ENCODE measurements at places on chromosomes 12 and 14.

DNA sequence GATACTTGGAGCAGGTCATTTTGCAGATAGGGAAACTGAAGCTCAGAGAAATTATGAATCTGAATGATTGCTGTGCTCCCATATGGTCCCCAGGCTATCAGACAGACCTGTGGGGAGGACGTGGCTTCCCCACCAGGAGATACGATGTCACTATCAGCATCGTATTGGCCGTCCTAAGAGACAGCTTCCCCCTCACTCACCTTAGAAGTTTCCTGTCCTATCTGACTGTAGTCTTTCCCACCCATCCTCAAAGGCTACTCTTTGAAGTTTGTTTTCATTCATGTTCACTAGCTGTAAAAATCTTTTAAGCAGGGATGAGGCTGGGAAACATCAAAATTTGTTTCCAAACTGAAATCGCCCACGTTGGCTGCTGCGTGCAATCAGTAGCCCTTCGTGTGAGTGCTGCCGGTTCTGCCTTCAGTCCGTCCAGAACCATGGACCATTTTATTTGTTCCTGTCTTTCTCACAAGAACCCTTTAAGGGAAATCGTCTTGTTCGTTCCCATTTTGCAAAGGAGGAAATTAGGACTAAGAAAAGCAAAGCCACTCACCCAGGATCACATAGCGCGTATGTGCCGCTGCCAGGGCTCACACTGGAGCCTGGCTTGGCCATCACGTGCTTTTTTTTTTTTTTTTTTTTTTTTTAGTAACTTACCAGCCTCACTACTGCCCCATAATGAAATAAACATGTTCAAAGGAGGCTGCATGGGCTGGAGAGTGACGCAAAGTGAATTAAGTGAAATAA, 1.0 kb upstream of the KDM2B start:
- DNase-seq, result no peak

DNA sequence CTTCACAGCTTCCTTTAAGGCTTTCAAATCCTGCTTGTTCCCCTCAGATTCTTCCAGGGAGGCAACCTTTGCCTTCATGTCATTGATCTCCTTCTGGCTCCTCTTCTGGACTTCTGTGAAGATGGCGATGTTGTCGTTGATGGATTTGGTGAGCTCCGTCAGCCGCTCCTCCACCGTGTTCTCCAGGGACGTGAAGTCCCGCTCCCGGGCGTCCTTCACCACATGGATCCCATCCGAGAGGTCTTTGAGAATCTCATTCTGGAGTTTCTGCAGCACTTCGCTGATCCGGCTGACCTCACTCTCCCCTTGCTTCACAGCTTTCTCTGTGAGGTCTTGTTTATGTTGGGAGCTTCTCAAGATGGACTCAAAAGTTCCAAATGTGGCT, 7.9 kb downstream of the CKAP4 start:
- no peak for DNase-seq

DNA sequence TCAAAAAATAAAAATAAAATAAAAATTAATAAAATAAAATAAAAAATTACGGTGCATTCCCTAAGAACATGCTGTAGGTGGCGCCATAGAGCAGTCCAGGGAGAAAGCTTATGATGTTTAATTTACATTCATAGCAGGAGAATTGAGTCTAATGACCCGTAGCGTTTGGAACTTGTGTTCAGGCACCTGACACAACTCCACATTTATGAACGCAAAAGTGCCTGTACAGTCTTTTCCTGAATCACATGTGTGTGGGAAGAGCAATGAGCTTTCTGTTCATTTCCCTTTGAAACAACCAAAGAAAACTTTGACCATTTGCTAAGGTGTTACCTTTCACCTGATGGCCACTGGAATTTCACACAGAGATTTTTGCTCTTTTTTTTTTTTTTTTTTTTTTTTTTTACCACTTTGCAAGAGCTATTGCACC, 60.6 kb upstream of the KCNA1 start:
- DNase-seq, result no peak

DNA sequence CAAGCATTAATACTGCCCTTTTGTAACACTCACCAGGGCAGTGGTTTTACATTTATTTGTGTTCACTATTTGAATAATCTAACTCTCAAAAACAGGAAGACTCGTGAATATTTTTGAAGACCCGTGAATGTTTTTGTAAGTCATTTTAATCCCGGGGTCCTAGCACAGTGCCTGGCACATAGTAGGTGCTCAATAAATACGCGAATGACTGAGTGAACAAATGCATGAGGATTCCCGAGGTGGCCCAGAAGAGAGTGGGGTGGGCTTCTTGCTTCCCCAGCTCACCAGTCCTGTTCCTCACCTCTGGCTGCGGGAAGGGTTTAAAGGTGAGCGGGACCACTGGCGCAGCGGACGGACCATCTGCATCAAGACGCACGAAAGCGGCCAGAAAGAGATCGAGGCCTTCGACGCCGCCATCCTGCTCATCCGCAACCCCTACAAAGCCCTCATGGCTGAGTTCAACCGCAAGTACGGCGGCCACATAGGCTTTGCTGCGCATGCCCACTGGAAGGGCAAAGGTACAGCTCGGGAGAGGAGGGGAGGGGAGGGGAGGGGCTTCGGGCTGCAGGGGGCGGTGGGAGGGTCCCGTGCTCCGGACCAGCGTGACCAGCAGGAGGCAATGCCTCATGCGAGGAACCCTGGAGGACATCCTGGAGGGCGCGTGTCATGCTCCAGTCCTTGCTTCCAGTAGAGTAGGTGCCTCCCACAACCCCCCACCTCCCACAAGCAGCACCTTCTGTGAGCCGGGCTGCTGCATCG, 98.9 kb downstream of the CMKLR1 start:
- no peak for DNase-seq

- DNase-seq, result no peak
Measured at GRCh38 chr14:23494223-23494622, 24.7 kb downstream of the NGDN start.
